ENCODE measurements at places on chromosomes 11 and 22.

DNA sequence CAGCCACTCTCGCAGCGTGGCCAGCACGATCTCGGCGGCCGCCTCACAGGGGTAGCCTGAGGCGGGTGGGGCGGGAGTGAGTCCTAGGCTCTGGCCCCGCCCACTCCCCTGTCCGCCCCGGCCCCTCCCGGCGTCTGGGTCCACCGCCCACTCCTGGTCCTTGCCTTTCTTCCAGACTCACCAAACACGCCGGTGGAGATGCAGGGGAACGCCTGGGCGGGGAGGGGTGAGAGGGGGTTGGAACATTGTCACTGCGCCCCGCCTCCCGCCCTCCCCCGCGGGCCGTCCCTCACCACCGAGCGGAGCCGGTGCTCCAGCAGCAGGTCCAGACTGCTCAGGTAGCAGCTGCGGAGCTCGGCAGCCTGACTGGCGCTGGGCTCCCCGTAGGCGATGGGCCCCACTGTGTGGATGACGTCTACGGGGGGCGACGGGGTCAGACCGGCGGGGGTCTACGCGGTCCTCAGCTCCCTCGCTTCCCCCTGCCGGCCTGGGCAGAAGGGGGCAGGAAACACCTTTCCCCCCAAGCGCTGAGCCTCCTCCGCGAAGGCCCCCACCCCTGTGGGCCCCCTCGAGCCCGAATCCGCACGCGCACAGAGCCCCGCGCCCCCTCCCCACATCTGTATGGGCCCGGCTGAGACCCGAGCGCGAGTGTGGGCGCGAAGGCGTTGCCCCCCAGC is 13.2 kb downstream of the OTUB1 start:
- DNase-seq: peak; percentile 26

DNA sequence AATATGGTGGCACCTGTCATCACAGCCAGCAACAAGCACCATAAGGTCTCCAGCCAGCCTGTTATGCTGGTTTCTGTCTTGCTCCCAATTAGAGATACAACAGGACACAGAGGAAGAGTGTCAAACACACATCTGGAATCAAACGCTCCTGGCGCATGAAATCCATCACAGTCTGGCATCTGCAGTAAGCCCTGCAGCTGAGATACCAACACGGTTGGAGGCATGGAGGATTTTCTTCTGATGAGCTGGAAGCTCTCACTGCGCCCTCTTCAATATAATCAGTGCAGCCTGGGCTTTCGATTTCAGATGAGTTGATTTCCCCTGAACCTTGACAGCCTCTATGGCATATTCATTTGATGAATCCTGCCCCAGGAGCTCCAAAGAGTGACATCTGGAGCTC is 27.8 kb upstream of the CARS1 start:
- DNase-seq: no peak

GRCh38 chr11:64076758-64077157 is 41.0 kb downstream of the FLRT1 start:
- no peak for DNase-seq

DNA sequence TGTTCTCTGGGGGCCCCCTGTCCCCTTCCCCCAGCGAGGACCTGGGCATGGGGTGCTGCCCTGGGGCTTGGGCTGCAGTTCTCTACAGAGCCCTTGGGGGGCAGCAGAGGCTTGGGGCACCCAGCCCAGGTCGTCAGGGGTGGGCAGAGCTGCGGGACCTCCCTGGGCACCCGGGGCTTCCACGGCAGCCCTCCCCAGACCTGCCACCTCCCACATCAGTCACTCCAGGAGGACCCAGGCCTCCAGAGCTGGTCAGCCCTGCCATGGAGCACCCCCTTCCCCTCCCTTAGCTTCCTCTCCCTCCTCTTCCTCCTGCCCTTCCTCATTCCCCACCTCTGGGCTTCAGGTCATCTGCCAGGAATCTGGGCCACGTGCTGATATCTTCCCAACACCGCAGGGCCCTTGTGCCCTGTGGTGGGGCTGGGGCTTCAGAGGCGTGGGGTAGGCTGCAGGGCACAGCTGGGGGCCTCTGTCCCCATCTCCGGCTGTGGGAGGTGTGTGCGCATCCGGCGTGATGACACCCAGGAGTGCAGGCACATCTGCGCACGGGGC is 5.8 kb downstream of the TSPAN4 start:
- no peak for DNase-seq

- no peak for DNase-seq
These were observed 37.5 kb downstream of the TOLLIP start for GRCh38 chr11:1271927-1272326.

Measured in NCI-H1694 (cell line).